ENCODE measurements at places on chromosomes 6 and 20. TPM values are rescaled to one million over a fixed set of nuclear protein-coding genes. Genes with fewer than 3 reads are reported as not detected.

OR2H1 gene
- total RNA-seq: not detected

PRSS35 gene
- 4.2 TPM for total RNA-seq

MEI4 gene
- not detected for total RNA-seq

LPA gene
- not detected for total RNA-seq

ZC2HC1B gene
- not detected for total RNA-seq

RSPO4 gene
- not detected for total RNA-seq

IMPG1 gene
- not detected for total RNA-seq

ULBP2 gene
- 14.9 TPM for total RNA-seq

IL20RA gene
- 0.20 TPM for total RNA-seq

CST7 gene
- not detected for total RNA-seq

PABPC1L gene
- 9.9 TPM for total RNA-seq

SLC13A3 gene
- total RNA-seq: 2.2 TPM

MYB gene
- total RNA-seq: 0.33 TPM

Measured in smooth muscle cell of the pulmonary artery (primary cell).